Hypothalamus (tissue), 51 donors: ENCODE measurements at places on chromosomes 1 and 21.
A peak's percentile ranks its signal among the peaks of the same experiment; 100 is the strongest.

DNA sequence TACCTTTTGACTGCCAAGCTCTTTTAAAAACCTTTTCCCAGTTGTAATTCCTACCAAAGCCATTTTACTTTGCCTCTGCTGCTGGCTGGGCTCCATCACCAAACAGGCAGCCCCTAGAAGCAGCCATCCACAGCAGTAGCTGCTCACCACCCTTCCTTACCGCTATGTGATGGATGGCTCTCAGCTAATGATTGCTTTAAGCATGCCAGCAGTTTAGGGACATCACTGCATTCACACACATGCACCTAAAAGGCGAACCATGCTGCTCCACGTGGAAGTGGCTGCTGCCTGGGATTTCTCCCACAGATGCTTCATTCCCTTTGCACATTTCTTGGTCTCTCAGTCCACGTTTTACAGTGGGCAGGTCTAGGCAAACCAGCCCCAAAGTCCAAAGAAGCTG is 46.3 kb upstream of the PDE9A start:
- no peak for DNase-seq

GRCh38 chr1:109917768-109918606 is 7.3 kb downstream of the CSF1 start:
- DNase-seq: no peak

DNA sequence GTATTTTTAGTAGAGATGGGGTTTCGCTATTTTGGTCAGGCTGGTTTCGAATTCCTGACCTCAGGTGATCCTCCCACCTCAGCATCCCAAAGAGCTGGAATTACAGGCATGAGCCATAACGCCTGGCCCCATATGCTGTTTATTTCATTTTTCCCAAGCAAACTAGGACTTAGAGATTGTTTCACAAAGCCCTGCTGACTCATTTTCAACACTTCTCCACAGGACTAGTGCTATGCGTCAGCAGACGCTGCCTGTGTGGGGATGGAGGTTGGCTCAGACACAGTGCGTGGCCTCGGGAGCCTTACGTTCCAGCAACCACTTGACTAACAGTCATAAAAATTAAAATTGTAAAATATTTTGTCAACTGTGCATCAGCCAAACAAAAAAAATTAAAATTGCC is 22.7 kb downstream of the PKNOX1 start:
- no peak for DNase-seq

- no peak for DNase-seq
Observed at GRCh38 chr1:204648576-204648975, 37.0 kb downstream of the LRRN2 start.

DNA sequence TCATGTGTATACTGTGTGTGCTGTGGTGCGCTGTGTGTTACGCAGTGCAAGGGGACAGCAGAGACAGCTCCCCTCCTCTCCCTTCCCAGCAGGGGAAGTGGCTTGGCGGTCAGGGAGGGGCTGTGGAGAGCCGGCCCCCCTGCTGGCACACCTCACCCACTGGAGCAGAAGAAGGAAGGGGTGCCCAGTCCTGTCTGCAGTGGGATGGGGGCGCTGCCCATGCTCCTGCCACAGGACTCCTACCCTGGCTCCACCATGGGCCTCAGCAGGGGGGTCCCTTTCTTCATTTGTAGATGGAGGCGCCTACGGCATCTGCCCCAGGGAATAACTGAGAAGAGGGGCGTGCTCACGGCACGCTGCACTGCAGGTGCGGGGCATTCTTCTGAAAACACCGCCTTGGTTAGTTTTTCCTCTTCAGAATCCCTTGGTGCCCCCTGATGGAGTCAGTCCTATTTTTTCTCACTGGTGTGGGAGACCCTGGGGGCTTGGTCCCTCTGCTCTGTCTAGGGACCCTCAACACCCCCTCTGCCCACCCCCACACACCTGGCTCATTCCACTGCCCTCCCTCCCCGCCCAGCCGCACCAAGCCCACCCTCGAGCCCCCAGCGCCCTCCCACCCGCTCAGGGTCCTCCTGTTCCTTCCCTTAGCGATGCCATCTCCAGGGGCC is 13.8 kb upstream of the LDLRAP1 start:
- DNase-seq: no peak

DNA sequence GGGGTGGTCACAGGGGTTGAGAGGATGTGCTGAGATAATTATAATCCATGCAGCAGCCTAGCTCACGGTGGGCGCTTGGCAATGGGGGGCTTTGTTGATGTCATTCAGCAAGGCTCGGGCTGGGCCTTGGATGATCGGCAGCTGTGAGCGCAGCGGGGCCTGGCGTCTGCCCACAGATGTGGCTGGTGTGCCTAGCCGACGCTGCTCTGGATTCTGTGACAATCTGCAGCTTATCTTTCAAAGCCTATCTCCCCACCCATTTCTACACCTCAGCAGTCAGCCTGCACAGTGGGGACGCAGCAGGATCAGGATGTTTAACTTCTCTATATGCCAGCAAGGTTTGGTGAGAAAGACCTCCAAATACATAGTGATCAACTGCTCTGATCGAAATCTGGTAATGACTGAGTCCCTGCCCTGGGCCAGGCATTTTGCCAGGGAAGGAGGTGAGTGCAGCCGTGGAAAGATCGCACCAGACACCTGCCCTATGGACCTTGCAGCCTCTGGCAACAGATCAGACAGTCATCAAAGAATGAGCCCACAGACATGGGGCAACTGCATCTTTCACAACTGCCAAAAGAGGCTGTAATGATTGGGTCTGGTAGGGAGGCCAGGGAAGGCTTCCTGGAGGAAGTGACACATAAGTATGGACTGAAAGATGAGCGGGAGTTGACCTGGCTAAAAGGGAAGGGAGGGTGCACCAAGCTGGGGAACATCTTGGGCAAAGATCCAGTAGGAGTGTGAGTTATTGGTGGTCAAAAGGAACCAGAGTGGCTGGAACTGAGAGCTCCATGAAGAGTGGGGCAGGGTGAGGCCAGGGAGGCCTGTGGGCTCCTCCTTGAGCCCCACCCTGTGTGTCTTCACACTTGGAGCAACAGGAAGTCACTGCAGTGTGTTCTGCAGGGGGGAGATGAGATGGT is 35.3 kb downstream of the EPHB2 start:
- no peak for DNase-seq

DNA sequence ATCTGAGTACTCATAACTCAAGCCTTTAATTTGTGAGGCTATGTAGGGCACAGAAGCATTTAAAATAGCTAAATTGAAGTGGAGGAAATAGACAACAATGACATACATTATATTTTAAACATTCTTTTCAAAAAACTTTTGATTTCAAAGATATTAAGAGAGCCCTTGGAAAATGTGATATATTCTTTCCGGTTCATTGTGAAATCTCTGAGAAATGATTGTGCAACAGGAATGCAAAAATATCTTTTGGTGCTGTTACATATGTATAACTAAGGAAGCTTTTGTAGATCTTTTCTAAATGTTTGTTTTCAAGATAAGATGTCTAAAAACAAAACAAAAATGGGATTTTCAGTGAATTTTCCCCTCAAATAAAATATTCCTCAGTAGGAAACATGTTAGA is 185.2 kb downstream of the LEPR start:
- no peak for DNase-seq

DNA sequence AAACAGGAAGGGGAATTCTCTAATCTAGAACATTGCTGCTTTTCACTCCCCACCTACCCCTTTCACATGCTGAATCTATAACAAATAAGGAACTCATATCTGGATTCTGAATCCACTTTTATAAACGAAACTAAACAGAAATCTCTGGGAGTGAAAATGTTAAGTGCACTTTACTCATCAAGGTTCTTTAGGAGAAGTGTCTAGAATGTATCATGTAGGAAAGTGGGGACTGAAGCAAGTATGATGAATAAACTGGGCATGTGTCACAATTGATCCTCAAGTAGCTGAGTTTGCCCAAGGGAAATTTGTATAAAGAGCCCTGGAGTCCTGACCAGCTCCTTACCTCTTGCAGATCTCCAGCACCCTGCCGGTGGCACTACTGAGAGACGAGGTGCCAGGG is 19.8 kb downstream of the AVPR1B start:
- no peak for DNase-seq

- DNase-seq: no peak
Observed at GRCh38 chr1:75127916-75128717, 6.1 kb upstream of the LHX8 start.

DNA sequence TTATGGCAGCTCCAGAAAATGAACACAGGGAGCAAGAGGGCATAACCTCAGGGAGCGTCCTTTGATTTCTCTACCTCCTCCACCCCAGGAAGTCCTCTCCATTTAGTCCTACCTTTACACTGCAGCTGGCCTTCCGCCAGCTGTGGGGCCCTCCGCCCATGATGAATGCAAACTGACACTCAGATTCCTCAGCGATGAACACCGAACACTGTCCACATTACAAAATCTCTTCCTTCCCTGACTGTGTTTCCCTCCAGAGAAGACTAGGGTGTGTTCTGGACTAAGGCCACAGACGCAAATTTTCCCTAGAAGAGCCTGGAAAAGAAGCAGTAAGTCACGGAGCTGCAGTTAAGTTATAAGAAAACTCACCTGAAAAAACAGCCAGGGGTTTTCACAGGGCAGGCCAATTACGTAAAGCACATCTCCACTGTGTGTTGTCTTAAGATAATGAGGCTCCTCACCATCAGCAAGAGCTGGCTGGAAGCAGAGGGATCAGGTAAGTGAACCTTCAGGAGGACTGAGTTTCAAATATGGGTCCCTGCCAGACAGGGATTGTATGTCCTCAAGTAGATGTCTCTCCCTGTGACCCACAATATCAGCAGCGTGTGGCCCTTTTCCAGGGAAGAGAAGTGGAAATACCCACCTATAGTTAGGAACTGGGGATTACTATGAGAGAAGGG is 46.3 kb upstream of the ATP1B1 start:
- no peak for DNase-seq

DNA sequence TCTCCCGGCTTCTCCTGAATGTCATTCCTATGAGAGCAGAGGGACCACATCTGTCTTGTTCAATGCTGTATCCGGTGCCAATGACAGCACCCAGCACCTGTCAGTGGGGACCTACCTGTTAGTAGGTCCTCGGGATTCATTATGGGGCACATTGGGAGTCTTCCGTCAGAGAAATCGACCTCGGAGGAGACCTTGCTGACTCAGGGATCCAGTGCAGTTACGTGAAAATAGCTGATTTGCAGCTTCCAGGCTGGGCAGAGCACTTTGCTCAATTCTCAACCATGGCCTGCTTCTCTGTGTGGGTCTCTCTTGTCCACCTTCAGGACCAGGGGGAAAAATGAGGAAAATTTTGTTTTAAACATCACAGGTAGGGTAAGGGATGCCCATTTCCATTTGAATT is 130.2 kb downstream of the PRDM2 start:
- no peak for DNase-seq

DNA sequence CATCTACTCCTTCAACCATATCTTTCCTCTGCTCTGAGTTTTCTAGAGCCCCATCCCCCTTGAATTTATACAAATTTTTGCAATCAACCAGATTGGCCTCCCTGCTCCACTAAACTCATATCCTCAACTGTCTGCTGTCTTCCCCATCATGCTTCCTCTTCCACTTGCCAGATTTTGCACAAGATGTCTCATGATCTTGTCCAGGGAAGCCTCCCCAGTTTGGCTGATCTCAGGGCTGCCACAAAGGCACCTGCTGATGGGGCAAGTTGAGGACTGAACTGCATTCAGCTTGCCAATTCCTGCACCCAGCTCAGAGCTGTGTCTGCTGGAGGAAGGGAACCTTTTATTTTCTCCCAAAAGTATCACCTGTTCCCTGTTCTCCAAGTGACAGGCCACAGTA is 3.9 kb upstream of the KCNJ9 start:
- DNase-seq: no peak

DNA sequence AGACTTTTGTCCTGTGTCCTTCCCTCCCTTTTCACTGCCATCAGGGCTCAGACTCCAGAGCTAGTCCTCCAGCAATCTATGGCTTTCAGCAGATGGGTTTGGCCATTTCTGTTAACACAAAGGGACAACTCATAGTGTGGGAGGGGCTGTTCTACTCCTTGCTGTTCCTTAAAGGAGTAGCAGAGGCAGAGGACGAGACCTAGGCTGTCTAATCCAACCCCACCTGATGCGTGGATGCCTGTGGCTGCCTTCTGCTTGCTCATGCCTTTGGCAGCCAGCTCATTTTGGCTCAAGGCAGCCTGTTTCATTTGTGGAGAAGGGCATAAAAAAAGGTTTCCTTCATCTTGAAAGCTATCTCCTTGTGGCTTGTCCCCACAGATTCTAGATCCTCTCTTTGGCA is 27.0 kb downstream of the MFSD2A start:
- DNase-seq: no peak

- DNase-seq: no peak
Observed at GRCh38 chr21:44303490-44303981, 3.7 kb downstream of the PFKL start.

- no peak for DNase-seq
Observed at GRCh38 chr21:44738621-44739020, 27.2 kb upstream of the TSPEAR start.

- no peak for DNase-seq
Observed at GRCh38 chr1:25814549-25815087, 5.1 kb upstream of the MTFR1L start.

- no peak for DNase-seq
Observed at GRCh38 chr1:212182171-212182570, 103.0 kb upstream of the PPP2R5A start.

DNA sequence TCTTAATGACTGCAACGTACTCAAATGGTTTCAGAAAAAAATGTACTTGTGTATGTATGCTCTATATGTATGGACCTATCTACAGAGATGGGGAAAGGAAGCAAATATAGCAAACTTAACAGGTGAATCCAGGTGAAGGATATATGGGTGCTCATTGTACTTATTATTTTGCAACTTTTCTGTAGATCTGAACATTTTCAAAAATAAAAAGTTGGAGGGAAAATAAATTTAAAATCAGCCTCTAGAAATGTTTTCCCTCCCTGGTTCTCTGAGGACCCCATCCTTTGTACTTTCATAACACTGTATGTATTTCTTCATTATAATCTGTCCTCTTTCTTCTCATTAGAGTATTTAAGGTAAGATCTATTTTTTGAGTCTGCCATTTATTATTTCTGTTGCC is 17.9 kb downstream of the FMO5 start:
- no peak for DNase-seq

DNA sequence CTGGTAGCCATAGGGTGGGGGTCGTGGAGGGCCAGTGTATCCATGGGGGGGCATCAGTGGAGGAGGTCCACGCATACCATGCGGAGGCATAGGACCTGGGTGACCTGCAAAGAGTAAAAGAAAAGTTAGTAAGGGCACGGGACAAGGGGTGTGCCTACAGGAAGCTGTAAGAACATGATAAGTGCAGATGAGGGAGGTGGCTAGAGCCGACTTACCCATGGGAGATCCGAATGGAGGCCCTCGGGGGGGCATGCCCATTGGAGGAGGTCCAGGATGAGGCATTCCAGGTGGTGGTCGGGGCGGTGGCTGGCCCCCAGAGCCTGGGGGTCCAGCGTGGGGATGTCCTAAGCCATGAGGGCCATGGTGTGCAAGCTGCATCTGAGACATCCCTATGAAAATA is 4.0 kb downstream of the SF3B4 start:
- DNase-seq: no peak

GRCh38 chr1:231919886-231920285 is 293.3 kb downstream of the DISC1 start:
- DNase-seq: peak; percentile 10

- peak; percentile 28 for DNase-seq
Observed at GRCh38 chr1:65209005-65209885, 61.2 kb downstream of the AK4 start.

- DNase-seq: no peak
Observed at GRCh38 chr1:93640656-93641440, 40.8 kb downstream of the BCAR3 start.
